H1 (cell line): ENCODE measurements at places on chromosomes 2 and 18. TPM values are rescaled to one million over a fixed set of nuclear protein-coding genes. Genes with fewer than 3 reads are reported as not detected.

The IL1F10 gene
- total RNA-seq, result not detected in 2 replicates

The GALNT5 gene
- total RNA-seq, result 0.06 TPM in 1 of 2 replicates, not detected in the other

The INHBB gene
- total RNA-seq, result 0.23 and 0.30 TPM in 2 replicates

The RTP5 gene
- total RNA-seq, result not detected in 2 replicates

The SERPINB3 gene
- 0.17 TPM in 1 of 2 replicates, not detected in the other for total RNA-seq

The TCF23 gene
- total RNA-seq, result not detected in 2 replicates

The SATB2 gene
- total RNA-seq, result 5.1 and 5.7 TPM in 2 replicates
